Epithelial cell of proximal tubule (primary cell): ENCODE measurements at places on chromosomes 12 and 14. TPM values are rescaled to one million over a fixed set of nuclear protein-coding genes. Genes with fewer than 3 reads are reported as not detected.

- no peak for DNase-seq
These were observed 43.6 kb downstream of the SYNE3 start for GRCh38 chr14:95472819-95473251.

GRCh38 chr14:68312300-68312699, 480.6 kb downstream of the ZFP36L1 start:
- DNase-seq, result no peak

DNA sequence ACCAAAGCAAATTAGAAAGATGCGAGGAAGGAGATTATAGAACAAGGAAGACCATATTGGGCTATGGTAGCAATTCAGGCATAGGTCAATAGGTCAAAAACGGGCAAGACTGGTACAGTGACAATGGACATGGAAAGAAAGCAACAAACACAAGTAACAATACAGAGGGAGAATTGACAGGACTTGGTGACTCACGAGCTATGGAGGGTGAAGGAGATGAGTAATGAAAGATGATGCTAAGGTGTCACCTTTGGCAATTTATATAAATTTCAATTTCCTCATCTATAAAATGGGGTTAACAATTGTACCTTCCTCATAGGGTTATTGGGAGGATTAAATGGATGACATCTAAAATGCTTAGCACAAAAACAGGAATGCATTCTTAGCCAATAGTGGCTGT, 15.1 kb upstream of the DUSP16 start:
- no peak for DNase-seq

- DNase-seq, result no peak
These were observed 105.1 kb downstream of the GXYLT1 start for GRCh38 chr12:42039577-42039976.

GRCh38 chr14:31441273-31442111, 15.8 kb downstream of the DTD2 start:
- DNase-seq, result no peak

DNA sequence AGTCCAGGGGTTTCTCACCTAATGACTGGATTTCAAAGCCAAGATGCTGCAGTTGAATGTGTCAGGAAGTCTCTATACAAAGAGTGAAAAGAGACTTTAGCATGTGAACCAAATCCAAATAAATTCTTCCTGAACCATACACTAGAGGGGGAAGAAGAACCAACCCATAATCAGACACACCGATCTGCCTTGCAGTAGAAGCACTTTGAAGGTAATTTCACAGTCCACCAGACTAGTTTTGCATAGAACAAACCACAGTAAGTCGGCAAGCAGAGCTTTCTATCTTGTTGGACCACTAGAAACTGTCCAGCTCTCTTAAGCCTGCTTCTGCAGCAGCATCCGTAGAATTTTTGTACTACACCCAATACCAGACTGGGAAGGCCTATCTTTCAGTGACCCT, 39.3 kb downstream of the FIGNL2 start:
- no peak for DNase-seq

DNA sequence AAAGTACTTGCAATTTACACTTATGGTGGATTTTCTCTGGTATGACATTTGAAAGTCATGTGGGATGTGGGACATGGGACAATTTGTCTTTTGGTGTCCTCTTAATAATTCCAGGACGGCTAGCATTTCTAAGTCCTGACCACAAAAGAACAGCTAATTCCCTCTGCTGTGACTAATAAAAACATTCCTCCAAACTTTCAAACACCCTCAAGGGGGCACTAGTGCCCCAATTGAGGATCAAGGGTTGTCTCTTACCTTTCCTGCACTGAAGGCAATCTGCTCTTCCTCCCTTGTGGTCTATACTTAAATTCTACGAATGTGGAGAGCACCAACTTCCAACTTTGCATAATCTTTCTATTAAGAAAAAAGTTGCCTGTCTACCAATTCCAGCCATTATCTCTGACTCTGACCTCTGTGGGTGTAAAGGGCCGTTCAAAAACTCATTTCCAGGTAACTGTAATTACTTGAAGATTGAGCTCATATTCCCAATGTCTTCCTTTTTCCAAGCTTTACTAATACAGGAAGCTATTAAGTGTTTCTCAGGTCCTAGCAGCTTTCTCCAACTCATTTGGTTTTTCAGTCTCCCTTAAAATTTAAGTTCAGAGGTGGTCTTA, 210.2 kb downstream of the PTPRO start:
- DNase-seq, result peak; percentile 33

GRCh38 chr12:47747126-47747525, 11.6 kb downstream of the RAPGEF3 start:
- DNase-seq, result no peak

DNA sequence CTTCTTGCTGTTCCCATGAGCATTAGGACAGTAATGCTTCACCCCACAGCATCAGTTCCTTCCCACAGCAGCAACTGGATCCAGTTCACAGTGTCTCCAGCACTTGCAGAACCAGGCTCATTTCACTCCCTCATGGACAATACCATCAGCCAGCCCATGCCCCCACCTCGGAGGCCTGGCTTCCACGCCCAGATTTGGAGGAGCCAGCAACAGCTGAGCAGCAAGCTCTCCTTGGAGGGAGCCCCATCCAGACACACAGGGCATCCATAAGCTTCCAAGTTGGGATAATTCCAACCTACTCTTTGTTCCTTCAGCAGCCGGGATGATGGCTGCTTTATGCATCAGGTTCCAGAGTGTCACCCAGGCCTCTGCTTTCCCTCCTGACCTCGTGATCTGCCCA, 250.0 kb downstream of the GLT1D1 start:
- no peak for DNase-seq

- no peak for DNase-seq
These were observed 11.2 kb upstream of the TCP11L2 start for GRCh38 chr12:106291342-106291741.

The CGRRF1 gene
- total RNA-seq, result 5.4 and 15.1 TPM in 2 replicates

The HOXC9 gene
- total RNA-seq, result 9.9 and 11.0 TPM in 2 replicates

The MAP4K5 gene
- total RNA-seq, result 83.8 and 128 TPM in 2 replicates

The AMIGO2 gene
- total RNA-seq, result 93.3 and 224 TPM in 2 replicates

The MRPS35 gene
- total RNA-seq, result 64.8 and 71.0 TPM in 2 replicates

The MYL6B gene
- total RNA-seq, result 119 and 133 TPM in 2 replicates
